ENCODE measurements at places on chromosomes 6 and 20. TPM values are rescaled to one million over a fixed set of nuclear protein-coding genes. Genes with fewer than 3 reads are reported as not detected.

MMS22L gene
- total RNA-seq = 1.1 TPM

GOPC gene
- 20.8 TPM for total RNA-seq

MDFI gene
- 1.5 TPM for total RNA-seq

RIPOR2 gene
- total RNA-seq = 2.4 TPM

RBBP8NL gene
- total RNA-seq = not detected

PNPLA1 gene
- not detected for total RNA-seq

TRAPPC3L gene
- 0.20 TPM for total RNA-seq

TBP gene
- 10.1 TPM for total RNA-seq

RAET1G gene
- total RNA-seq = 1.5 TPM

HLA-DQA1 gene
- 2.9 TPM for total RNA-seq

BEND6 gene
- 0.43 TPM for total RNA-seq

CPNE5 gene
- 36.7 TPM for total RNA-seq

LCA5 gene
- total RNA-seq = 2.7 TPM

ENPP4 gene
- total RNA-seq = 24.5 TPM

CEP57L1 gene
- 6.9 TPM for total RNA-seq

NMBR gene
- total RNA-seq = not detected

CST4 gene
- total RNA-seq = not detected

TASP1 gene
- total RNA-seq = 7.2 TPM

FAM184A gene
- total RNA-seq = 2.2 TPM

MCCD1 gene
- not detected for total RNA-seq

MUC22 gene
- not detected for total RNA-seq

IMPG1 gene
- total RNA-seq = not detected

HLA-DQB2 gene
- 1.3 TPM for total RNA-seq

KHDC1 gene
- 4.8 TPM for total RNA-seq

HLA-DQA2 gene
- total RNA-seq = not detected

ADGRF4 gene
- total RNA-seq = not detected

BIRC7 gene
- not detected for total RNA-seq

WFDC12 gene
- not detected for total RNA-seq

PAX1 gene
- not detected for total RNA-seq

GJA1 gene
- 122 TPM for total RNA-seq

C6orf89 gene
- total RNA-seq = 59.5 TPM

NT5E gene
- total RNA-seq = 10.6 TPM

PAK5 gene
- not detected for total RNA-seq

SMOC2 gene
- total RNA-seq = 31.7 TPM

TCFL5 gene
- 6.4 TPM for total RNA-seq

UNC5CL gene
- total RNA-seq = 0.43 TPM

FUT9 gene
- not detected for total RNA-seq

GNAS-AS1 gene
- total RNA-seq = not detected

PCK1 gene
- total RNA-seq = 0.52 TPM

SIRPA gene
- total RNA-seq = 32.4 TPM

GRM1 gene
- total RNA-seq = 0.07 TPM

PARD6B gene
- total RNA-seq = 4.4 TPM

ZC3H12D gene
- total RNA-seq = 0.30 TPM

PSORS1C1 gene
- total RNA-seq = 1.5 TPM

NAPB gene
- total RNA-seq = 4.8 TPM

ANGPT4 gene
- total RNA-seq = not detected

RBM24 gene
- total RNA-seq = 194 TPM

SPDEF gene
- 0.31 TPM for total RNA-seq

PTPRK gene
- 36.4 TPM for total RNA-seq

OPN5 gene
- total RNA-seq = not detected

TFAP2D gene
- not detected for total RNA-seq

NSFL1C gene
- total RNA-seq = 34.3 TPM

SKIC2 gene
- 18.7 TPM for total RNA-seq
